ENCODE measurements at places on chromosomes 5 and 9.

GRCh38 chr5:37448941-37449340 is 69.8 kb downstream of the WDR70 start:
- DNase-seq, result no peak

- no peak for DNase-seq
Observed at GRCh38 chr5:92459654-92460053, 1076.5 kb upstream of the ARRDC3 start.

GRCh38 chr9:123682746-123683145 is 247.2 kb downstream of the DENND1A start:
- no peak for DNase-seq

DNA sequence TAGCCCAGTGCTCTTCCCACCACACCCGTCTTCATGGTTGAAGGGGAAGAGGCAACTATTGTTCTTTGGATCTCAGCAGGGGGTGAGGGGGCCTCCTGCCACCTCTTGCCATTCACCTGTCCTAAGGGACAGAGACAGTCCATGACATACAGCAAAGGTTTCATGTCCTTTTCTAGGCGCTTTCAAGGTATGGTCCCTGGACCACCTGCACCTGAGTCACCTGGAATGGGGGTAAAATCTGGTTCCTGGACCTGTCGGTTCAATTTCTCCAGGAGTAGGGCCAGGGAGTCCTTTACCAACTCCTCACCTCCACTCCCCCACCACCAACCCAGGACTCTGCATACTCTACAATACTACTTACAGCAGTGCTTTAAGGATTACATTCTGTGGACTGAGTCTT is 33.5 kb upstream of the SAP30L start:
- DNase-seq, result no peak

- no peak for DNase-seq
Observed at GRCh38 chr9:109787735-109788134, 7.7 kb downstream of the PALM2AKAP2 start.

GRCh38 chr5:168114444-168115017 is 176.9 kb upstream of the WWC1 start:
- DNase-seq, result no peak

GRCh38 chr5:156534085-156534484 is 207.1 kb downstream of the SGCD start:
- no peak for DNase-seq

DNA sequence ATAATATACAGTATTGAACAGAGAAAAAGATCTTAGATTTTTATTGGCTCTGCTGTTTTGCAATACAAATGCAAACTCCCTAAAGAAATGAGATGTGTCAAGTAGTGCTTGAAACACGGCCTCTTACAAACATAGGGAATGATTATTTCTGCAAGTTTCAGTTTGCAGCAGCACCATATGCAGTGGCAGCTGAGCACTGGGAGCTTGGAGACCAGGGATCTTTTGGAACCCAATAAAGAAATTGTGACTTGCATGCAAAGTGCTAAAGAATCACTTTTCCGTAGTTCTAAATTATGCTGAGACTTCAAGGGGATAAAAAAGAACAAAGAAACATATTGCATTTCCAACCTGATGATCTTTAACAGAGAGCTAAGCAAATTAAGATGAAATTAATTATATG is 674.6 kb upstream of the ZNF608 start:
- DNase-seq, result no peak

- DNase-seq, result no peak
Observed at GRCh38 chr9:113535756-113536155, 72.2 kb downstream of the RGS3 start.

- no peak for DNase-seq
Observed at GRCh38 chr5:128896675-128897074, 68.6 kb upstream of the SLC27A6 start.

GRCh38 chr9:79152306-79152705 is 419.5 kb upstream of the TLE4 start:
- no peak for DNase-seq

GRCh38 chr9:1008216-1008615 is 31.8 kb downstream of the DMRT3 start:
- no peak for DNase-seq

GRCh38 chr9:92328225-92328624 is 2.5 kb downstream of the CENPP start:
- no peak for DNase-seq

DNA sequence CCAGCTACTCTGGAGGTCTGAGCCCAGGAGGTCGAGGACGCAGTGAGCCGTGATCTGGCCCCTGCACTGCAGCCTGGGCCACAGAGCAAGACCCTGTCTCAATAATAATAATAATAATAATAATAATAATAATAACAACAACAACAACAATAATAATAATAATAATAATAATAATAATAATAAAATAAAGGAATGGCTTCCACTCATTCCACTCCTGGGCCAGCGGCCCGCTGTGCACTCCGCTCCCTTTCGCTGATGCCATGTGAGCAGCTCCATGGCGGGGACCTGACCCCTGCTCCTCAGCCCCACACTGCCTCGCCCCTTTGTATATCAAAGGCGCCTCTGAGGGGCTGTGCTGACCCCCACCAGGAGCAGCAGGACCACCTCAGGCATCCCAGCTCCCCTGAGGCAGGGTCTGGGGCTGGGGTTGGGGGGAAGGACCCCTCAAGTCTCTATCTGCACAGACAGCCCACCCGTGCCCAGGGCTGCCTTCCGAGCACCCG is 20.0 kb downstream of the GBGT1 start:
- DNase-seq, result no peak

GRCh38 chr5:144421411-144421810 is 250.7 kb downstream of the KCTD16 start:
- no peak for DNase-seq

DNA sequence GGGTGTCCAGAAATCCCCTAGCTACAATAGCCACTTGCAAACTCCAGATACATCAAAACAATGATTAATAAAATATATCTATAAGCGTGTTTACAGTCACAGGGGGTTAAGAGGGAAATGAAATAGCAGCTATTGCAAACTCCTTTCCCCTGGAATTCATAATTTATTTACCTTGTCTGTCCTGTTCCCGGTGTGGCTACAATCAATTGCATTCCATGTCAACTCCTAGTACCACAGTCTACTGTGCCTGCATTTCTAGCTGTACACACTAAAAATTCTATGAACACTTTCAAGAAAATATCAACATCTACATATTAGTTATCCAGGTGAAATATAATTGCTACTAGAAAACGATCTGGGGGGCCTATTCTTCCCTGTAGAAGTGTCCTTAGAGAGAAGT is 217.6 kb downstream of the ELAVL2 start:
- no peak for DNase-seq

GRCh38 chr9:103816146-103816545 is 278.0 kb upstream of the SMC2 start:
- DNase-seq, result no peak

DNA sequence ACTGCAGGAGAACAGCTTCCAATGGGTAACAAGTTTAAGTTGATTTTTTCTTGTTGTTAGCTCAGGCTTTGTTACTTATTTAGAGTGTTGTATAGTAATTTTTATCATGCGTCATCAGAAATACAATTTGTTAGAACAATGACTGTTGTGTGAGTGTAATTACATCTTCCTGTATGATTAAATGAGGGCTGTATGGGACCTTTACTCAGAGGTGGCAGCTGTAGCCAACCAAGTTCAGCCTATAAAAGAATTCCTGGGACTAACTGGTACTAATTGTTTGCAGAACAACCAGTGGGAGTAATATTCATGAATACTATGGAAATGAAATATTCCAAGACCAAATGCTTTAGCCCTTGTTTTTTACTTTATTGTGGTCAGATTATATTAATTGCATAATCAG is 30.8 kb upstream of the TJP2 start:
- no peak for DNase-seq

DNA sequence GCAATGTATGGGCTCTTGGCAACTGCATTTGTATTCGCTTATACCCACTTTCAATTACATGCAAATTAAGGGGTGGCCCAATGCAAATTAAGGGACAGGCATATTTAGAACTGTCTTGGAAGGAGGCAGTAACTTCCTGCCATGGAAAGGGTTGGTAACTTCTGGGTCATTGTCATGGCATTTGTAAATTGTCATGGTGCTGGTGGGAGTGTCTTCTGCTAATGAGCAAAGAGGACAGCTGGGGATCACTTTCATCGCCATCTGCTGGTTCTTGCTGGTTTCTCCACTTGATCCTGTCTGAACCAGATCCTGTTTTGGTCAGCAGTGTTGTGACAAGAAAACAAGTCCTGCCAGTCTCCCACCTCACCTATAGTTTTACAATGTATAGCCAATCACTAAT is 23.3 kb upstream of the UGT3A2 start:
- DNase-seq, result no peak

- no peak for DNase-seq
Observed at GRCh38 chr5:36363101-36363500, 61.4 kb upstream of the RANBP3L start.

GRCh38 chr5:40798801-40799210 is 632 bp upstream of the PRKAA1 start:
- DNase-seq, result no peak

DNA sequence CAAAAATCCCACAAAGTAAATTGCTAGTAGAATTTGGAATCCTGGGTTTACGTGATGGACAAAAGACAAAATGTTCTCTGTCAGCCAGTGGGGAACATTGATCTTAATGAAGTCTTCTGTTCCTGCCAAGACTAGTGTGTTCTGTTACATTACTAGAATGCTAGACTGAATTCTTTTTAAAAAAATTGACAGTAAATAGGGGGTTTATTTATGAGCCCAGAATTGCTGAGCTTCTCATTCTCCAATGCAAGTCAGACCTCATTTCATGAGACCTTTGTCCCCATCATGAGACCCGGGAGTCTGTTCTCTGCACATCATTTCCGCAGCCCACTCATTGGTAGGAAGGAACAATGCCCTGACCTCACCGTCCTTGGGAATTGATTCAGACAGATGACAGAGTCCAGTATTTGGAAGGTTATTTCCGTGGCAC is 173.8 kb upstream of the OTULINL start:
- DNase-seq, result no peak

GRCh38 chr9:3676766-3677165 is 151.0 kb upstream of the RFX3 start:
- DNase-seq, result no peak

DNA sequence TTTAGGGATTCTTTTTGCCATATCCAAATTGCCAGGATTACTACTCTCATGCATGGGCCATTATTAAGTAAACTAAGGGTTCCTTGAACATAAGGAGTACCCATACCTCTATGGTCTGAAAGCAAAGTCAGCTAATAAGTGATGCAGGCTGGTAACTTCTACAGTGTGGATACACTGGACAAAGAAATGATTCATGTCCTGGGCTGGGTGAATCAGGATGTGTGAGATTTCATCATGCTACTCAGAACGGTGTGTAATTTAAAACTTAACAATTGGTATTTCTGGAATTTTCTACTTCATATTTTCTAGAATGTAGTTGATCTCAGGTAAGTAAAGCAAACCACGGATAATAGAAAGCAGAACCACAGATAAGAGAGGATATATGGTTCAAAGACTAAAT is 428.8 kb downstream of the CHSY3 start:
- no peak for DNase-seq

DNA sequence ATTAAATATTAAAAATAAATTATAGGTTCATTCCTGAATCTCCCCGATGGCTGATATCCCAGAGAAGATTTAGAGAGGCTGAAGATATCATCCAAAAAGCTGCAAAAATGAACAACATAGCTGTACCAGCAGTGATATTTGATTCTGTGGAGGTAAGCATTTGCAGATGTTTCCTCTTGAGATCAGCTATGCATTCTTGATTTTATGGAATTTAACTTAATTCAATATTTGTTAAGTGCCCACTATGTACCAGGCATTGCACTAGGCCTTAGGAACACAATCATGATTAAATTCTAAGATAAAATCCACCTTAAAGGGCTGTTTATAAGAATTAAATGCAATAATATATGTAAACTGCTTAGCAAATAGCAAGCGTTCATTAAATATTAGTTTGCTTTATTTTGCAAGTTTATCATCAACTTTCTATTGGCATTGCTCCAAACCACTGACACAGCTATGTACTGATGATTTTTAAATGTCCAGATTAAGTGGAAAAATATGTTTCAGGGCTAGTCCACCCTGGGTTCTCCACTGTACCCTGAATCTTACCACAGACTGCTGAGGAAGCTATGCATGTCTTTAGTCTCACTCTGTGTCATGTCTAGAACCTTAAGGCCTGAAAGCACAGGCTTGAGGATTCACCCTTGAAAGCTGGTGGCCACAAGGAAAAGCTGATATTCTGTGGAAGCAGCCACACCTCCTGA is 33.2 kb downstream of the SLC22A4 start:
- DNase-seq, result no peak

DNA sequence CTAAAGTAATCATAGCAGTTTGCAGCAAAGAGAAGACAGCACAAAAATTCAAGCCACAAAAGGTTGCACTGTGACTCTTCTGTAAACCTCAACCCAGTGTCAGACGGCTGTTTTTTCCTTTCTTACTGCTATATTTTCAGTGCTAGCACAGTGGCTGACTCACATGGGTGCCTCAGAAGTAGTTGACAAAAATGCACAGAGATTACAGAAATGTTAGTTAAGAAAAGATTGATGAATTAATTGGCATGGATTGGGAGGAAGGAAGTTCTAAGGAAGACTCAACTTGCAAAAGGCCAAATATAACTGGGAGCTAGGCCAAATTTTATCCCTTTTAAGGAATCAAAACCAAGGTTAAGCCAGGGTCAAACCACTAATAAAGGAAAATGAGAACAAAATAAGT is 43.7 kb upstream of the ITGA1 start:
- no peak for DNase-seq

DNA sequence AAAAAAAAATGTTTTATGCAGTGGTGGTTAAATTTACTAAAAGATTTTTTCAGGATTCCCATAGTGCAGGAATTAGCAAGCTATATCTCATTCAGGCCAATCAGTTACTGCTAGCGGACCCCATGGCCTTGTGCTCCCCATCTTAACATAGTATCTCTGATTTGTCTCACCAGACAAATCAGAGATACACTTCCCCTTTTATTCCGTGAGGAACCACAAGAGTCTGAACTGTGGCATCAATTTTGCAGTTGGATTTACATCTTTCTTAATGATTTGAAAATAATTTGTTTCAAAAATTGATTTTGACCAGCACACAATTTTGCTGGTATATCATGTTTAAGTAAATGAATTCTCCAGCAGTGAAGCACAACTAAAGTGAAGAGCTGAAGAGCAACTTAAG is 17.9 kb downstream of the ITGA1 start:
- no peak for DNase-seq

DNA sequence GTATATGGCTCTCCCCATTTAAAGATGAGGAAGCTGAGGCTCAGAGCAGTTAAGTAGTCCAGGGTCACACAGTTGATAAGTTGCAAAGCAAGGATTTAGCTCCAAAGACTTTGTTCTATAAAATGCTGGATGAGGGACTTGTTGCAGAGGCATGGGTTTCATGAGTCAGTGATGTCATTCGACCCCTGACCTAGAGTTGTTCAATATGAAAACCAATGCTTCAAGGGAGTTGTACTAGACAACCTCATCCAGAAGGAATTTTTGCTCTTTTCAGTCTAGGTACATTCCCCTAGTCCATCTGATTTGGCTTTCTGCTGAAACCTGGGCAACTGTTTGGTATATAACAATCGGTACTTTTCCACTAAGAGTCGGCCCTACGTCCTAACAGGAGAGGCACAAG is 550.4 kb downstream of the EBF1 start:
- no peak for DNase-seq
